ENCODE measurements at places on chromosomes 5 and 9. TPM values are rescaled to one million over a fixed set of nuclear protein-coding genes. Genes with fewer than 3 reads are reported as not detected.
A peak's percentile ranks its signal among the peaks of the same experiment; 100 is the strongest.

DNA sequence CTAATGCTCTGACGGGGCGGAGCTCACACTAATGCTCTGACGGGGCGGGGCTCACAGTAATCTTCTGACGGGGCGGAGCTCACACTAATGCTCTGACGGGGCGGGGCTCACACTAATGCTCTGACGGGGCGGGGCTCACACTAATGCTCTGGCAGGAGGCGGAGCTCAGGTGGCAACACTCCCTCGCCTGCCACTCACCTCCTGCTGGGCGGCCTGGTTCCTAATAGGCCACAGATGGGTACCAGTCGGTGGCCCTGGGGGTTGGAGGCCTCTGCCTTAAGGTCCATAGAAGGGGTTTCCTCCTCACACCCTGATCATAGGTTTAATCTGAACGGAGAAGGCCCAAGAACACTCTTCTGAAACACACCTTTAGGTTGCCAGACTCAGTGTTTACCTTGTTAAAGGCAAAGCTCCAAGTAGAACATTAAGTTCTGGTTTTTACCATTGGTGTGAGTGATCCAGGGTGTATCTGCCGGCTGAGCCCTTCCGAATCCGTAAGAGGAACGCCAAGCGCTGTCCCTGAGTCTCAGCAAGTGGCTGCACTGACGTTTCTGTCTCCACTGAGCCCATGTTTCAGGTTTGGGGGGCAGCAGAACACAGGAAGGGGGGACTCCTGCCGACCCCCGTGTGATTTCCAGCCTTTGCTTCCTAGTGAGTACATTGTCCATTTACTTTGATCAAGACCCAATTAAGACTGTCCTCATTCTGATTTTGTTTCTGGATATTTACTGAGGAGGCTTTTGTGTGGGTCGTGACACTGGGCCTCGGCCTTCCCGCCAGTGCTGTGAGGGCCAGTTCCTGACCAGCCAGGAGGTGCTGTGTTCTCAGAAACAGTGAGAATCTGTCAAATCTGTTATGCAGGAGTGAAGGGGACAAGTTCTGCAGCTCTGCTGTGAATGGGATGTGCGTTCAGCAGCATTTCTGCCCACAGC, 24.6 kb upstream of the LRRC14B start:
- H3K27ac ChIP-seq = no peak overlapping the region
- DNase-seq = no peak
- no peaks in the 10 kb centered on the region for H3K27me3 ChIP-seq

- no peak overlapping the region for H3K4me3 ChIP-seq
- H3K27me3 ChIP-seq = no peaks in the 10 kb centered on the region
- H3K36me3 ChIP-seq = no peaks in the 10 kb centered on the region
- H3K27ac ChIP-seq = no peak overlapping the region
Measured at GRCh38 chr9:112819635-112820496, 69.3 kb downstream of the SNX30 start.

DNA sequence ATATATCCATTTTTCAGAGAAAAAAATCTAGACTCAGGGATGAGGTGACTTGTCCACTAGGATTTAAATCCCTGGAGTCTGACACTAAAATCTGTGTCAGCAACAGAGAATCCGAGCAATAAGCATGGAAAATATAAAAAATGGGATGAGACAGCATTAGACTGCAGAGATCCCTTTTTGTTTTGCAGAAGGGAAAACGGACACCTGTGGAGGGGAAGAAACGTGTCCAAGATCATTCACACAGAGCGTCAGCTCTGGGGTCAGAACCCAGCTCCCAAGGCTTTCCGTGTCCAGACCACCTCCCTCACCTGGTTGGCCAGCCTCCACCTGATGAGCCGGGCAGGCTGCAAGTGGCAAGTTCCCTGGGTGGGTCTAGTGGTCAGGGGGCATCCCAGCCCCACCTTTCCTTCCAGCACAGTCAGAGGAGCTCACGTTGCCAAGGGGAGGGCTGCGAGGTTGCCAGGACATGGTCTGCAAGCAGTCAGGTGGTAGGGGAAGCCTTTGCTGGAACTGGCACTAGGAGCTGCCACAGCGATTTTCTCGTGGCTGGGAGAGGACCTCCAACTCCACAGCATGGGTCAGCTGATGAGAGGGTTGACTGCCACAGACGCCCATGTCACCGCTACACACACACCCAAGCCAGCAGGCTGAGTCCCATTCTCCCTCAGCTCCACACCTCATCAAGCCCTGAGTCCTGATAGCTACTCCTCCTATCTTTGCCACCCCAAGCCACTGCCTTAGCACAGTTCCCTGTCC, 65.9 kb upstream of the CPLX2 start:
- H3K4me1 ChIP-seq = no peaks in the 10 kb centered on the region
- H3K36me3 ChIP-seq = no peaks in the 10 kb centered on the region
- no peak overlapping the region for H3K27ac ChIP-seq

DNA sequence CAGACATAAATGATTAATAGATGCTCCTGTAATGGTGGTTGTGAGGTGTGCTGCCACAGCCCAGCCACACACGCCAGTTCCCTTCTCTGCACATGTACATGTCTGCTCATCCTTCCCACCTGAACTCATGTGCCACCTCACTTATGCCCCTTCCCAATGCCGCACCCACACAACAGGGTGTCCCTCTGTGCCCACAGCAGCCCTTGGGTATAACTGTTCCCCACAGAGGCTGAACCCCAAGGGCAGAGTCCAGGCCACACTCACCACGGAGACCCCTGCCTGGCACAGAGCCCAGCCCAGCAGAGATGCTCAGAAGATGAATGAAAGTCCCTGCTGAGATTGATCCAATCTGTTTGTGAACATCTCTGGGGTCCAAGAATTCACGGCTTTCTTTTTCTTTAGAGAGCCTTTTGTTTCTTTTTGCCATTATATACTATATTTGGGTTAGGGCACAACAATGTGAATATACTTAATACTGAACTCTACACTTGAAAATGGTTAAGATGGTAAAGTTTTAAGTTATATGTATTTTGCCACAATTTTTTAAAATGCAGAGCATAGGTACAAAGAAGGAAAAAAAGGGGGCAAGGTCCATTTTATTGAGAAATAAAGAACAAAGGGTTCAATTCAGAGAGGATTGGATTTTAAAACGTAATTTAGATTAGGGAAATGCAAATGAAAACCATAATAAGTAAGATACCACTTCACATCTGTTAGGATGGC, 29.6 kb downstream of the IRF1 start:
- H3K36me3 ChIP-seq = no peaks in the 10 kb centered on the region
- no peak overlapping the region for H3K27ac ChIP-seq
- H3K27me3 ChIP-seq = no peaks in the 10 kb centered on the region
- H3K4me1 ChIP-seq = peaks cover 98% of the 10 kb centered on the region
- DNase-seq = no peak

DNA sequence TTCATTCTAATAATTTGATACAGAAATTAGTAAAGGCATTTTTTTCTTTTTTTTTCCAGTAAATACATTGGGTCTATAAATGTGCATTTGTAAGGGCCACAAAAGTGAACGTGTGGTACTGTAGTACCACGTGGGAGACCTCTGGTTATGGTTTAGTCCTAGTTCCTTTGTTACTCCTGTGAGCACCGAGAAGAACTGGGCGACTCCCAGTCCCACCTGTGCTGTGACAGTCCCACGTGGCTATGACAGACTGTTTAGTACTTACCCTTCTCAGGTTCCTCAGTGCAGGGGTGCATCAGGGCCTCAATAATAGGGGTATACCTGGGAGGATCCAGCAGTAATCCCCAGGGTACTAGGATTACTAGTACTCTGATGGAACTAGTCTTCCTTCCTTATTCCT, 49.3 kb downstream of the LRRC70 start:
- peaks cover 3% of the 10 kb centered on the region for H3K36me3 ChIP-seq
- DNase-seq = no peak
- H3K4me3 ChIP-seq = no peak overlapping the region
- H3K27ac ChIP-seq = no peak overlapping the region

- H3K36me3 ChIP-seq = no peaks in the 10 kb centered on the region
- H3K27ac ChIP-seq = no peak overlapping the region
- no peaks in the 10 kb centered on the region for H3K27me3 ChIP-seq
- H3K4me1 ChIP-seq = no peaks in the 10 kb centered on the region
- DNase-seq = no peak
Measured at GRCh38 chr5:78974011-78974410, 11.1 kb downstream of the ARSB start.

DNA sequence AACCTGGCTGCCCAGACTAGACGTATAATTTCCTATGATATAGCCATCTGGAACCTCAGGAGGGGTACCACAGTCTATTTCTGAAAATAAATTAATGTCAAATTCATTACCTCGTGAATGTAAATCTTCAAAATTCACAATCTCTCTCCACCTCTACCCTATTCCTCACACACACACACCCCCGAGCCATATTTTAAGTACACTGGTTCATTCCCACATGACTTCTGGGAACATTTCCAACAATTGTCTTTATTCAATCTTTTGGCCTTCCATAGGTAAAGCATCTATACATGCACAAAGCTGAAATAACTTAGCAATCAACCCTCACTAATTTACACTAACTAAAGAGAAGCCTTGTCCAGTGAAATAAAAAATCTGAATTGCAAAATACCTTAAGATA, 32.7 kb downstream of the SUSD1 start:
- no peak for DNase-seq
- H3K4me1 ChIP-seq = no peaks in the 10 kb centered on the region
- no peak overlapping the region for H3K4me3 ChIP-seq
- H3K36me3 ChIP-seq = no peaks in the 10 kb centered on the region
- H3K27me3 ChIP-seq = no peaks in the 10 kb centered on the region

- H3K36me3 ChIP-seq = no peaks in the 10 kb centered on the region
- H3K4me1 ChIP-seq = peaks cover 12% of the 10 kb centered on the region
- H3K27me3 ChIP-seq = no peaks in the 10 kb centered on the region
- H3K27ac ChIP-seq = no peak overlapping the region
Measured at GRCh38 chr5:122902263-122902662, 56.9 kb downstream of the SNX24 start.

DNA sequence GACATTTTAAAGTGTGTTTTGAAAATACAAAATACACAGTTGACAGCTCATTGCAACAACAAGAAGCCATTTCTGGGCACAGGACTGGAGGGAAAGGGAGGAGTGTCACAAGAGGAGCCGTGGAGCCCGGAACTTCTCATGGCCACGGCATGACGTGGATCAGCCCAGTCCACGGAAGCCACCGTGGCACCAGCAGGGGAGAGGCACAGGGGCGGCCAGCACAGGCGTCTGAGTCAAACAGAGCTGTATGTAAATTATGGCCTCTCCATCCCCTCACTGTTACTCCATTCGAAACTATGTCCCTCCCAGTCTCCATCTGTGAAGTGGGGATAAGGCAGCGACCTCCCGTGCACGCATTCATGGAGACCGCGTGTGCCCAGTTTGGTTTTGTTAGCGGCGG, 165.6 kb upstream of the IRX2 start:
- no peak for DNase-seq
- no peaks in the 10 kb centered on the region for H3K4me1 ChIP-seq
- no peaks in the 10 kb centered on the region for H3K27me3 ChIP-seq
- H3K36me3 ChIP-seq = no peaks in the 10 kb centered on the region

DNA sequence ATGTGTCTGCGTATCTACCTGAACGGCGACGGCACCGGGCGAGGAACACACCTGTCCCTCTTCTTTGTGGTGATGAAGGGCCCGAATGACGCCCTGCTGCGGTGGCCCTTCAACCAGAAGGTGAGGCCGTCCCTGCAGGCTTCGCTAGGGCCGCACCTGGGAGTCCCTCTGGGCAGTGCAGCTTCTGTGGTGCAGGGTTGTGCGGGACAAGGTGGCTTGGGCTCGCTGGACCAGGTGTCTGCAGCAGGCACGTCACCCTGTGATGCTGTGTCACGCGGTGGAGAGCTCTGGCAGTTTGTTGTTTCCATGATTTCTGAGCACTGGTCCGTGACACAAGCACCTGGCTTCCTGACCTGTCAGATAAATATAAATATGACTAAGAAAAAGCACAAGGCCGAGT, 20.7 kb downstream of the FBXW5 start:
- no peaks in the 10 kb centered on the region for H3K4me1 ChIP-seq
- no peak for DNase-seq
- H3K36me3 ChIP-seq = peaks cover 23% of the 10 kb centered on the region
- no peak overlapping the region for H3K27ac ChIP-seq
- H3K27me3 ChIP-seq = no peaks in the 10 kb centered on the region

GRCh38 chr9:100352727-100353505, at the start of gene TEX10:
TSS of gene TEX10 (minus strand) at chr9:100352942. CDS start at chr9:100349363, 3,579 bp downstream.
- DNase-seq = peak; percentile 78
- no peaks in the 10 kb centered on the region for H3K27me3 ChIP-seq
- H3K4me3 ChIP-seq = peak within 1 kb of the TSS; percentile 80
- H3K36me3 ChIP-seq = no peaks in the 10 kb centered on the region
- peaks cover 34% of the 10 kb centered on the region for H3K4me1 ChIP-seq

DNA sequence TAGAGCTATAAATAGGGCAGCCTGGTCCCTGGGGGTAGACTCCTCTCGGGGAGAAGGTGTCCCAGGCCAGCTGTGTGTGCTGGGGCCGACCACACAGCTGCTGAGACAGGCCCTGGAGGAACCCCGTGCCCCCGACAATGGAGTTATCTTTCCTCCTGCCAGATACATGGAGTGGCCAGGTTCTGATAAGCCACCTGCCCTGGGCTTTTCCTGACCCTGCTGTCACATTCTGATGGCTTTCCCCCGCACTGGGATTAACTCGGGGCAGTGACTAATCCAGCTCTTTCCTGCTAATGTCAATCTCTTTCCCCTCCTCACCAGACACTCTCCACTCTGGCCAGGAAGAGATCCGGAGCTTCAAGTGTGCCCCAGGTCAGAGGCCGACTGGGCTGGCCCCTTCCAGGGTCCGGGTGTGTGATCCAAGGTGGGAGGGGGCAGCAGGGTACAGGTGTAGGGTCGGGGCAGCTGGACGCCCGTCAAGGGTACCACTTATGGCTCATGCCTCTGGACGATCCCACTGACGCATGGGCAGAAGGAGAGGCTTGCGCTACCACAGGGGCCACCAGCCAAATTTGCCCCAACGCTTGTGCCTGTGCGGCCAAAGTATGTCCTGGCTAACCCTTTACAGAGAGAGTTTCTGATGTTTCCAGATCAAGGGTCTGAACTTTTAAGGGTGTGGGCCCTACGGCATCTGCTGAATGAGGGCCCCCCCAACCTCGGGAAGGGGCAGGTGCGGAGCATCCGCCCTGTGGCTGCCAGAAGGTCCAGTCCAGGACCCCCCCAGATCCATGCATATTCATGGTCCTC, 20.6 kb upstream of the COL5A1 start:
- no peak for DNase-seq
- H3K27me3 ChIP-seq = no peaks in the 10 kb centered on the region
- H3K4me3 ChIP-seq = no peak overlapping the region

DNA sequence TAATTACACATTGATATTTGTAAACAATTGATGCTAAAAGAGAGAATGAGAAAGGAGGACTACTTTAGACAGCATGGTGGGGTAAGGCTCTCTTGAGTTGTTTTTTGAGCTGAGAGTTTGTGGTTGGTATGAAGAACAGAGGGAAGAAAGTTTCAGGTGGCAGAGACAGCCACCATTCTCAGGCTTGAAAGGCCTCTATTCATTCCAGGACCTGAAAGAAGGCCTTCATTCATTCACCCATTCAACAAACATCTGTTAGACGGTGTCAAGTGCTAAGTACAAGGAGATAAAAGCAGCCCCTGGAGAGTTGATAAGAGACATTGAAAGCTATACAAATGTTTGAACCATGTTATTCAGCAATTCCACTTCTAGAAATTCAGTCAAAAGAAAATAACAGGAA, 21.7 kb upstream of the ADAM19 start:
- H3K27ac ChIP-seq = no peak overlapping the region
- no peaks in the 10 kb centered on the region for H3K36me3 ChIP-seq
- peaks cover 16% of the 10 kb centered on the region for H3K4me1 ChIP-seq
- H3K4me3 ChIP-seq = no peak overlapping the region
- H3K27me3 ChIP-seq = no peaks in the 10 kb centered on the region

MYOZ3 gene
- not detected for total RNA-seq

DCAF10 gene
- total RNA-seq = 15.1 TPM

GNAQ gene
- 17.1 TPM for total RNA-seq

SLC6A7 gene
- total RNA-seq = not detected

LECT2 gene
- total RNA-seq = not detected

TAF1L gene
- total RNA-seq = not detected

FBXL7 gene
- total RNA-seq = not detected

SPAG8 gene
- 1.8 TPM for total RNA-seq

SPATA31C1 gene
- not detected for total RNA-seq
